ENCODE measurements at places on chromosomes 2 and 18.

GRCh38 chr2:218569661-218570500, 1.2 kb downstream of the CNOT9 start:
- no peak for DNase-seq

GRCh38 chr2:96100893-96101304, 15.5 kb downstream of the ADRA2B start:
- no peak for DNase-seq

GRCh38 chr2:213995400-213996105, 415.3 kb upstream of the VWC2L start:
- DNase-seq, result no peak

DNA sequence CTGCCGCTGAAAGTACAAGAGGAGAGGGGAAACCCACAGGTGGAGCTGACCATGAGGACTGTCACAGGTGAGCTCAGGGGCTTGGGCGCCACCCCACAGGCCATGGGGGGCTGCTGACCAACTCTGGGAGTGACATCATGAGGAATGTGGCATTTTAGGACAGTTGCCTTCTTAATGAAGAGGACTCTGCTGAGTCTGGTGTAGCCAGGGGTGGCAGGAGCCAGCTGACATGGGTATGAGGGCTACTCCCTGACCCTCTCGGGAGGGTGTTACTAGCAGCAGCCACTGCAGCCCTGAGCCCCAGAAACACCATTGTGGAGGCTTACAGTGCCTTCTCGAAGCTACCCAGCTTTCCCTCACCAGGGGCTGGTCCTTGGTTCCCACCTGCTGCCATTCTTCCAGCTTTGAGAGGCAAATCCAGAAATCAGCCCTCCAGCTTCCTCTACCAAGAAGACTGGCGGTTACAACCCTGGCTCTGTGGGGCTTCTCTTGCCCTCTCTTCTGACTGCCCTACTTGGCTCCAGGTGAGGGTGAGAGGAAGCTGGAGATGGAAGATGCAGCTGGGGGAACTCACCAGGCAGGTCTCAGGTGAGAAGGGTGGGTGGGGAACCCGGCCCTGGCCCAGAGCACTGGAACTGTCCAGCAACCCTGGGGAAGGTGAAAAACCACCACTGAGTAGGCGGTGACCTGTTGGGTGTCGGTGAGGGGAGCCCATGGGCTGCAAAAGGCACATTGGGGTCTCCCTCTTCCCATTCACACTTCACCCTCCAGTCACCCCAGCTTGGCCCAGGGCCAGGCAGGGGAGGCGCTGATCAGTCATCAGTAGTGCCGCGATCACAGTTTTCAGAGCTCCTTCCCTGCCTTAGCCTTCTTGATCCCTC, 98.5 kb downstream of the MCFD2 start:
- DNase-seq, result no peak

DNA sequence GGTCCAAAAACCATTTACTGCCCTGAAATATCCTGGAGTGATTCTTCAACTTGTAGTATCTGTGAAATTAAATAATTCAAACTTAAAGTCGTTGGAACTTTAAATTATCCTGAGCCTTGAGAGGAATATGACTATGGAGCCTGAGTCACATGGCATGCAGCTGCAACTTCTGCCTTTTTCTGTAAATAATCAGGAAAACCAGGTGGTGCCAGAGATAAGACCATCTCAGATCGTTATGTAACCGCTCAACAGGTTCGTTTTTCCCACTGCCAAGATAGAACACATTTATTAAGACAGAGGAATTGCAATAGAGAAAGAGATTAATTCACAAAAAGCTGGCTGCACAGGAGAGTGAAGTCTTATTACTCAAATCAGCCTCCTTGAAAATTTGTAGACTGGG, 876.5 kb downstream of the SUCLG1 start:
- no peak for DNase-seq

DNA sequence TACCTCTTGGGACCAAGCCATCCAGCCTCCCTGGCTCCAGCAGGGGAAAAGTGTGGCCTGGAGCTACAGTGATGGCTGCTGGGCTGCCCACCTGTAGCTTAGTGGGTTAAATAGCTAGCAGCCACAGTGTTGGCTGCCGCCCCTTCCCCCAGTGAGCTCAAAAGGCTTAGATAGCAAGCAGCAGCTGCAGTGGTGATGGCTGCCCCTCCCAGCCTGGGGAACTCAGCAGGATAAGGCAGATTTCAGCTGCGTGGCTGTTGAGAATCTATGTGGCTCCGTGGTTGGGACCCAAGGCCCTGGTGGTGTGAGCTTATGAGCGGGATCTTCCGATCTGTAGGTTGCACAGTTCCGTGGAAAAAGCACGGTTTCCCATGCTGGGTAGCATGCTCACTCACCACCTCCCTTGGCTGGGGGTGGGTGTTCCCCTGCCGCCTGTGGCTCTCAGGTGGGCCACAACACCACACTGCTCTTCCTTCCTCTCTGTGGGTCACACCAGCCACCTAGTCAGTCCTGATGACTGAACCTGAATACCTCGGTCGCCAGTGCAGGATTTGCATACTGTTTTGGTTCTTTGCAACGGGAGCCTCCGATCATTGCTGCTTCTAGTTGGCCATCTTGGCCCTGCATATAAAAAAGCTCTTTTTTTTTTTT, 946.5 kb upstream of the FAM98A start:
- DNase-seq, result no peak

GRCh38 chr2:226845386-226846116, 9.7 kb downstream of the RHBDD1 start:
- DNase-seq, result no peak

- DNase-seq, result no peak
Observed at GRCh38 chr18:74531043-74531442, 3.3 kb upstream of the CNDP1 start.

DNA sequence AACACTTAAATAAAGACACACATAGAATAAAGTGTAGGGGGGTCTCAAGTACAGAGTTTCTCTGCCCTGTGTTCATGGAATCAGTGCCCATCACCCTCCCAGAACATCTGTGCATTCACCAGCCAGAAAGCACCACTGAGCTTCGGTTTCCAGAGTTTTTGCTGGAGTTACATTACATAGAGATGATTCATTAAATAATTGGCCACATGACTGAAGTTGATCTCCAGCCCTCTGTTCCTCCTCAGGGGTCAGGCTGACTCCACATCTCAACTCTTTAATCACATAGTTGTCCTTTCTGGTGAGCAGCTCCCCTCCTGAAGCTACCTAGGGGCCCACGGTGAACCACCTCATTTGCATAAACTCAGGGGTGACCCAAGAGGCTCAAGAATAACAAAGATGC, 129.8 kb downstream of the METTL4 start:
- DNase-seq, result no peak

DNA sequence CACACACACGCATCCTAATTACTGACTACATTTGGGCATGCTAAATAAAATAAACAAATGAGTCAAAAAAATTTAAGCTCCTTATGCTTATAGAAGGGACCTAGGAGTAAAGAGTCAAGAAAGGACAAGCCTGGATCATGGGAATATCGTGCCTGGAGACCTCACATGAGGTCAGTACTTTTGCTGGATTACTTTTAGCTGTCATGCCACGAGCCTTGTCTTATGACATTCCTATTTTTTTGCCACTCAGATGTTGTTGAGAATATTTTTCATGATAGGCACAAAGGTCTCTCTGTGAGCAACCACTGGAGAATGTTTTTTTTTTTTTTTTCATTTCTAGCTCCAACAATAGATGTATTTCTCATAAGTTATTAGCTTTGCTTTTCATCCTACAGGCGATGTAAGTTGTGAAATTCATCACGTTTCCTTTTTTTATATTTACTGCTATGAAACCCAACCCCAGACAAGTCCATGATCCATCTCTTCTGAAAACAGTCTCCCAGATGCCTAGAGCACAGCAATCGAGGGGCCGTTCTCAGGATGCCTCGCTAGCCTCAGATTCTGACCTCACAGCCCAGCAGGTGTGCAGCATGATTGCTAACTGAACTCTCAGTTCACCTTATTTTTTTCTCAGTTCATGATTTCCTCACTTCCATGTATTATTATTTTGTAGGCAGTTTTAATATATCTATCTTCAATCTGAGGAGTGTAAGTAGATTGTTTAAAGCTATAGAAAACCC, 464.5 kb downstream of the IRS1 start:
- DNase-seq, result no peak

DNA sequence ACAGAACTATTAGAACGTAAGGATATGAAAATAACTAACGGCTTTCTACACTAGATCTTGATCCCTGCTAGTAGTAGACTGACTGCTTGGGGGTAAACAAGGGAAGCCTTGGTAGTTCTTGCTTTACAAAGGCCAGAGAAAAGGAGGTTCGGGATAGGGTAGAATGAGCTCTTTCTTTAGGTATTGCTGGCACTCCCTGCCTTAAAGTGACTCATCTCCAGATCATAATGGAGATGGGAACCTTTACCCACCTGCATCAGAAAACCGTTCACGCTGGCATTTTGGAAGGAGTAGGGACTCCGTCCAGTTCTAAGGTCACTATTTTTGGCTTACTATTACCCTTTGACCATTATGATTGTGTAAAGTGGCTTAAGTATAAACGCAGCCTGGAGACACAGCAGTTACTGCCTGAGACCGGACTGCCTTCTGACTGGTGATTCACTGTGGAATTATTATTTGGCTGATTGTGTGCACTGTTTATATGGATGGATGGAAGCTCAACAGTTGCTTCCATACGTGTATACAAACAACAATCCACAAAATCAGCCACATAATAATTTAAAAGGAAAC, 482.5 kb downstream of the STK39 start:
- DNase-seq, result no peak

DNA sequence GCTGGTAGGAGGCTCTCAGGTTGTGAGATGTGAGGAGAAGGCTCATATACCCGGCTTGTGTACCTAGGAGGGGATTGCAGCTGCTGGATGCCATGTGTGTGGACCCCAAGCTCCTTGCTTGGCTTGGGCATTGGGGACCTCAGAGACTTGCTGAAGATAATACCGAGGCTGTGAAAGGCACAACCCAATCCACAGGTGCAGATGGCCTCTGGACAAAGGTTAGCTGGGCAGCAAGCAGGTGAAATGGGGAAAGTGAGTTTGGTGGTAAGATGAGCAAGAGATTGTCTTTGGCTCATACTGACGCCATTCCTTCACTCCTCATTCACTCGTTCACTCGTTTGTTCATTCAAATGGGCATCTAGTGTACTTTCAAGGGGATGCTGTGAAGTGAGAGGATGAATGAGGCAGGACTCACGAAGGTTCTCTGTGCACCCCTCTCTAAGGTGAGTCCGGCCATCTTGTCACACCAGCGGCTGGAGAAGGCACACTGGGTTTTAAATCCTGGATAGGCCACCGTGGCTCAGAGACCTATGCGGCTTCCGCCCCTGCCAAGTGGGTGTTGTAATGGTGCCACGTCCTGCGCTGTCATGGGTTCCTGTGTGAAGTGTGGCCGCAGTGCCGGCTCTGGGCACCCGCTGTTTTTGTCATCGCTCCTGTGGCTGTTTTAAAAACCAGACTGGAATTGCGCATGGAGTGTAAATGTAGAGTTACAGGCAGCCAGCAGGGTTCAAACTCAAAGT, 13.7 kb downstream of the FBLN7 start:
- no peak for DNase-seq

DNA sequence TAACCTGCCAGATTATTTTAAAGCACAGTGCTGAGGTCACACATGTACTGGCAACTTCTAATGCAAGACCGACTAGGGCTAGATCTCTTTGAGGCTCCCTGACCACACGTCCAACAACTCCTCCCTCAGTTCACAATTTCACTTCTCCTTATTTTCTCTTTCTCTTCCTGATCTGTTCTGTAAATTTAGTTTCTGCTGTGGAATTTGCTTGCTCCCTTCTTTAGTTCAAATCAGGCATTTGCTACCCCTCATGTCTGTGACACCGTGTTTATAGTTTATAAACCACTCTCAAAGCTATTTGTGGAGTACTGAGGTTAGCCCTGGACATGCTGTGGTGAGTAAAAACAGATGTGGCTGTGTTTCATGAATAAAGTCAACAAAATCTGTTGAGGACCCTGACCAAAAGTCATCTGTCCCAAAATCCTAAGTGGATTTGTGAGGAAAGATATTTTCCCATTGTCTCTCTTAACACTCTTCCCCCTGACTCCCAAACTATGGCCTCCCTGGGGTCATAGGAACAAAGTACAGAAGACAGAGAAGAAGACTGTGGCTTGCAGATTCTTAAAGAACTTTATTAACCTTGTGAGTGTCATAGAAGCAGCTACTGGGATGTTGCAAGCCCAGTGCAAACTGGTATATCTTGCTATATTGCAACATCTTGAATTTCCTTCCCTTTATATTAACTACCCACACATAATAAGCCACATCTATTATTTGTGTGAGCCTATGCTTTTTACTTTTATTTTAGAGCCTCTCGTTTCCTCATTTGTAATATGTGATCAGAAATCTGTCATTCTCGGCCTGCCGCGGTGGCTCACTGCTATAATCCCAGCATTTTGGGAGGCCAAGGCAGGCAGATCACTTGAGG, 3.5 kb upstream of the NAGK start:
- DNase-seq, result no peak

GRCh38 chr2:33726415-33726814, 127.3 kb upstream of the FAM98A start:
- DNase-seq, result no peak

DNA sequence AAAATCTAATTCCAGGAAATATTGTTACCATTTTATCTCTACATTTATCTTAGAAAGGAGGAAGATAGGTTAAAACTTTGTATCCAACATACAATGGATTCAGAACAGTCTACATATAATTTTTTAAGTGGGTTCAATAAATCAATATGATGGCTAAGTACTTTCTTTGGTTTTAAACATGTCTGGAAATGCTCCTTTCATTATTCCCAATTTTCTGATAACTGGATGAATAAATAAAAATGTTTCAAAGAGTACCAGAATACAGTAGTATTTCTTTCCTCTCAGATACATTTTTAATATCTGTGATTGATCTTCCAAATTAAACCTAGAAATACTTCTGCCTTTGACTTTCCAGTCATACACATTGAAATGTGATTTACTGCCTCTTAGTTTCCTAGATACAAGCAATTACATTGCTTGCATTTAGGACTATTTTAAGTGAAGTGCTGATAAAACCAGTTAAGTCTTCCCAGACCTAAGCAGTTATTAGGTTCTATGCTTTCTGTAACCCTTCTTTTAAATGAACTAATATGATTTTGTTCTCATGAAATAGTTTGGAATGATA, 283.5 kb downstream of the CCDC178 start:
- no peak for DNase-seq

DNA sequence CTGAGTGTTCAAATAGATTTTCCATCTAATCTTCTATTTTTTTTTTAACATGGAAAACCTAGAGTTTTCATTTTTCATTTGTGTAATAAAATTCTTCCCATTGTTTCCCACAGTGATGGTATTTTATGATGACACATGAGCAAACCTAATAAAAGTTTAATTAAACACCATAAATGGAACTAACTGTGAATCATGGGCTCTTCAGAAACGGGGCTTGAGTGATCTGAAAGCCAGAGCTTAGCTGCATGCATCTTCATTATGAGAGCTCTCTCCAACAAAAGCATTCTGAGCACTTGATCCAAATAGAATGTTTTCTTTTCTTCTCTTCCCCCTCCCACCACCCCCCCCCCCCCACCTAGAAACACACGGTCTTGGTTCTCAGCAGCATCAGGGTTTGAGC, 82.1 kb upstream of the REV1 start:
- DNase-seq, result no peak

GRCh38 chr2:37090019-37090477, 5.7 kb downstream of the GPATCH11 start:
- DNase-seq, result no peak

GRCh38 chr2:136136931-136137330, 19.0 kb upstream of the CXCR4 start:
- DNase-seq, result no peak
